ENCODE measurements at places on chromosomes 11 and 22. TPM values are rescaled to one million over a fixed set of nuclear protein-coding genes. Genes with fewer than 3 reads are reported as not detected.
A peak's percentile ranks its signal among the peaks of the same experiment; 100 is the strongest.

SERPIND1 gene
- polyA plus RNA-seq = not detected

DNA sequence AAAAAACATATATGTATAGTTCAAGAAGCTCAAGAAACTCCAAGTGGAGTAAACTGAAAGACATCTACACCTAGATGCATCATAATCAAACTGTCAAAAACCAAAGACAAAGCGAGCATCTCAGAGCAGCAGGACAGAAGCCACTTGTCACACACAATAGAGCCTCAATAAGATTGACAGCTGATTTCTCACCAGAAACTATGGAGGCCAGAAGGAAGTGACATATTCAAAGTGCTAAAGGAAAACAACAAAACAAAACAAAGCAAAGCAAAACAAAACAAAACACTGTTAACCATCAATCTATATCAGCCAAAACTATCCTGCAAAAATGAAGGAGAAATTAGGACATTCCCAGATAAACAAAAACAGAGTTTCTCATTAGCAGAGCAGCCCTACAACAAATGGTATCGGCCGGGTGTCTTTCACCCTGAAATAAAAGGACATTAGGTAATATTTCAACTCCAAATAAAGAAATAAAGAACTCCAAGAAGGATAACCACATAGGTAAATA lies 65.8 kb upstream of the SEPTIN5 start:
- peaks cover 5% of the 10 kb centered on the region for H3K36me3 ChIP-seq
- peaks cover 5% of the 10 kb centered on the region for H3K4me1 ChIP-seq
- no peak overlapping the region for H3K27ac ChIP-seq
- H3K27me3 ChIP-seq = no peaks in the 10 kb centered on the region
- no peak overlapping the region for H3K4me3 ChIP-seq
- peak; percentile 49 for DNase-seq

DNA sequence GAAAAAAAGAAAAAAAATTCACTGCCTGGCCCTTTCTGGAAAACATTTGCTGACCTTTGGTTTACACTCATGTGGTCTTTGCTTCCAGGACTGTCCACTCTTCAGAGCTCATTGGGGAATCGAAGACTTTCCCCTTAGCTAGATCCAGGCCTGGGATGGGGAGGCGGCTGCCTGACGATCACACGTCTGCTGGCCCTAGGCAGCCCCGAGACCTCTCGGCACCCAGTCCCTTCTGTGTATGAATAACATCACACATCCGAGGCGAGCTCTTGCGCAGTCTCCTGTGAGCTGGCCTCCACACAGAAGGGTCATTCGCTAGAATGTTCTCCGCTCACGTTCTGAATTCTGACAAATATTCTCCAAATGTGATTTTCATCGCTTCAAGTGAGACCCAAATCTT lies 25.7 kb upstream of the GAL start:
- no peaks in the 10 kb centered on the region for H3K27me3 ChIP-seq
- DNase-seq = no peak
- H3K4me3 ChIP-seq = no peak overlapping the region
- H3K27ac ChIP-seq = no peak overlapping the region
- no peaks in the 10 kb centered on the region for H3K4me1 ChIP-seq

SUSD2 gene
- polyA plus RNA-seq = 0.74 TPM

OR5B21 gene
- not detected for polyA plus RNA-seq

GRCh38 chr11:62472063-62472884 lies 53.4 kb downstream of the SCGB1A1 start:
- H3K36me3 ChIP-seq = no peaks in the 10 kb centered on the region
- H3K4me3 ChIP-seq = no peak overlapping the region
- H3K27ac ChIP-seq = no peak overlapping the region

DNA sequence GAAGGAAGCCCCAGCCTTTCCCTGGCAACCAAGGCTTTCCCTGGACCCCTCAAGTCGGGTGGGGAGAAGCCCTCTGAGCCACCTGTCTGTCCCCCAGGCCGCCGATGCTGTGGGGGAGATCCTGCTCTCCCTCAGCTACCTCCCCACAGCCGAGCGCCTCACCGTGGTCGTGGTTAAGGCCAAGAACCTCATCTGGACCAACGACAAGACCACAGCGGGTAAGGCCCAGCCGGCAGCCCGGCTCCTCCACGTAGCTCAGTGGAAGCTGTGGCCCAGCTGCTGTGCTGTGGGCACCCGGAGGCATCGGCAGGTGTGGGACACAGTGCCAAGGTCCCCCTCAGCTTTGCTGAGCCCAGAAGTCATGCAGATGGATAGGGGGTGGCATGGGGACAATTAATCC lies 12.2 kb upstream of the RHOD start:
- no peak overlapping the region for H3K27ac ChIP-seq
- H3K4me1 ChIP-seq = no peaks in the 10 kb centered on the region
- no peaks in the 10 kb centered on the region for H3K36me3 ChIP-seq
- DNase-seq = no peak
- H3K27me3 ChIP-seq = no peaks in the 10 kb centered on the region

- H3K27me3 ChIP-seq = no peaks in the 10 kb centered on the region
- DNase-seq = no peak
- no peak overlapping the region for H3K4me3 ChIP-seq
- H3K4me1 ChIP-seq = no peaks in the 10 kb centered on the region
- no peak overlapping the region for H3K27ac ChIP-seq
These were observed 105.1 kb downstream of the FANCF start for GRCh38 chr11:22520521-22520920.

SEPTIN3 gene
- 19.4 TPM for polyA plus RNA-seq

DNA sequence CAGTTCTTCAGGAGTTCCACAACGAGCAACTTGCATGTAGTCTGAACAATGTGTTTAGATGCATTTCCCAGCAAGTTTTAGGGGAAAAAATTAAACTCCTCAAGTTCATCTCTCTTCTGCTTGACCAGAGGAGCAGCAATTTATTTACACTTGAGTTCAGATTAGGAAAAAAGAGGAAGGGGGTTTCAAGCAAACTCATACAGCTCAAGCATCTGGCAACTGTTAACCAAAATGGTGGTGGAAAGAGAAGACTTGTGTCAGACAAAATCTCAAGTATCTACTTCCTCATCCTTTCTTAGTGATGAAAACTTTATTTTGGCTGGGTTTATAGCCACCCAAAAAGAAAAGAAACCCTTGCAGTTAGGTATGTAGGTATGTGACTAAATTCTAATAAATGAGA lies 29.1 kb upstream of the PICALM start:
- no peaks in the 10 kb centered on the region for H3K36me3 ChIP-seq
- H3K4me1 ChIP-seq = no peaks in the 10 kb centered on the region
- no peak overlapping the region for H3K4me3 ChIP-seq
- DNase-seq = no peak
- no peaks in the 10 kb centered on the region for H3K27me3 ChIP-seq

MOV10L1 gene
- polyA plus RNA-seq = 1.8 TPM

FAM181B gene
- 0.36 TPM for polyA plus RNA-seq

GAL3ST3 gene
- polyA plus RNA-seq = 12.7 TPM

- H3K4me1 ChIP-seq = peaks cover 21% of the 10 kb centered on the region
- H3K27ac ChIP-seq = no peak overlapping the region
- peaks cover 28% of the 10 kb centered on the region for H3K27me3 ChIP-seq
- H3K4me3 ChIP-seq = peak overlapping the region; percentile 53
- no peak for DNase-seq
- H3K36me3 ChIP-seq = no peaks in the 10 kb centered on the region
These were observed 715 bp upstream of the PRR5 start for GRCh38 chr22:44701187-44701790.

ACRV1 gene
- 0.65 TPM for polyA plus RNA-seq

APOC3 gene
- not detected for polyA plus RNA-seq

GRCh38 chr11:12800032-12800671 lies 125.9 kb downstream of the TEAD1 start:
- peaks cover 57% of the 10 kb centered on the region for H3K4me1 ChIP-seq
- H3K27me3 ChIP-seq = no peaks in the 10 kb centered on the region
- H3K27ac ChIP-seq = peak overlapping the region; percentile 84
- peak; percentile 46 for DNase-seq
- H3K36me3 ChIP-seq = no peaks in the 10 kb centered on the region

GRCh38 chr11:44190883-44191230 lies 95.4 kb downstream of the EXT2 start:
- H3K36me3 ChIP-seq = 0 out of 2 replicates have a peak, but pooled peaks cover 4% of the 10 kb centered on the region
- H3K4me1 ChIP-seq = peaks cover 18% of the 10 kb centered on the region
- peak; percentile 70 for DNase-seq
- H3K27me3 ChIP-seq = no peaks in the 10 kb centered on the region
- H3K27ac ChIP-seq = 0 out of 2 replicates have a peak overlapping the region, but pooled peaks have one; percentile 16

DNA sequence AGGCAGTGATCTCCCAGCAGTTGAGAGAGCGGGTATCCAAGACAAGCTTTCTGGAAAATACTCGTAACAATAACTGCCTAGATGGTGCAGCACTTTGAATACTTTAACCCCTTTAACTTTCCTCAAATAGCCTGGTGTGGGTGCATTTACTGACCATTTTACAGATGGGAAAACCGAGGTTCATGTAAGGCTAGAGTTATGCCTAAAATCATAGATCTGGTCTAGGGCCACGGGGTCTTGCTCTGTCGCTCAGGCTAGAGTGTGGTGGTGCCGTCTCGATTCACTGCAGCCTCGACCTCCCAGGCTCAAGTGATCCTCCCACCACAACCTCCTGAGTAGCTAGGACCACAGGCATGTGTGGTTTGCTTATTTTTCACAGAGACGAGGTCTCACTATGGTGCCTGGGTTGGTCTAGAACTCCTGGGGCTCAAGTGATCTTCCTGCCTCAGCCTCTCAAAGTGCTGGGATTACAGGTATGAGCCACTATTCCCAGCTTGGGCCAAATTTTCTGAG lies 269.2 kb upstream of the SYN3 start:
- no peaks in the 10 kb centered on the region for H3K36me3 ChIP-seq
- no peak overlapping the region for H3K27ac ChIP-seq
- no peaks in the 10 kb centered on the region for H3K27me3 ChIP-seq
- H3K4me1 ChIP-seq = 0 out of 2 replicates have a peak, but pooled peaks cover 3% of the 10 kb centered on the region
- no peak for DNase-seq
- H3K4me3 ChIP-seq = no peak overlapping the region

DNA sequence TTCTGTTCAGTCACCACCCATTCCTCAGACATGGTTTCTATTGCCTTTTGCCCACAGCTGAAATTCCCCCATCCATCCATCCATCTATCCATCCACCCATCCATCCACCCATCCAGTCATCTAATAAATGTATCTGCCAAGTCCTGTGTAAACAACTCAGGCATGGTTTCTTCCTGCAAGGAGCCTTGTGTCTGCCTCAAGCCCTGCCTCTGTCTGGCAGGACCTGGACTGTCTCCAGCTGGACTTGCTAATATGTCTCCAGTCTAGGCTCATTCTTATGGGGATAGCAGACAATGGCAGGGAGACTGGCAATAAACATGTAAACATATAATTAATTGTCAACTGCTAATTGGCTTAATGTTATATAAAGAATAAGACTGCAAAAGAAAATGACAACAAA lies 64.7 kb upstream of the AMPD3 start:
- H3K36me3 ChIP-seq = peaks cover 8% of the 10 kb centered on the region
- no peak overlapping the region for H3K27ac ChIP-seq
- no peak for DNase-seq
- H3K4me3 ChIP-seq = no peak overlapping the region

CLTCL1 gene
- polyA plus RNA-seq = 5.4 TPM

DNA sequence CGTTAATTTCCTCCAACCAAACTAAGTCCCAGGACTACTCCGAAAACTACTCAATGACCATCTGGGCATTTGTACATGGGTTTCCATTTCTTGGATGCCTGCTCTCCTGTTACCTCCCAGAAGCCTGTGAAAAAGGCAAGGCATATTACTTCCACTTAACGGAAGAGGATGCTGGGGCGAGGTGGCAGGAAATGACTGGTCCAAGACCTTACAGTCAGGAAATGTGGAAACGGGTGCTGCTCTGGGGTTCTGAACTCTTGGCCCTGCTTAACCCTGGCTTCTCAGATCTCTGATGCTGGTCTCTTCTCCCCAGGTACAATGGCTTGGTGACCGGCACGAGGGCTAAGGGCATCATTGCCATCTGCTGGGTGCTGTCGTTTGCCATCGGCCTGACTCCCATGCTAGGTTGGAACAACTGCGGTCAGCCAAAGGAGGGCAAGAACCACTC lies 12.9 kb downstream of the ADORA2A start:
- no peak overlapping the region for H3K27ac ChIP-seq
- no peaks in the 10 kb centered on the region for H3K4me1 ChIP-seq
- no peak overlapping the region for H3K4me3 ChIP-seq
- H3K36me3 ChIP-seq = no peaks in the 10 kb centered on the region

DNA sequence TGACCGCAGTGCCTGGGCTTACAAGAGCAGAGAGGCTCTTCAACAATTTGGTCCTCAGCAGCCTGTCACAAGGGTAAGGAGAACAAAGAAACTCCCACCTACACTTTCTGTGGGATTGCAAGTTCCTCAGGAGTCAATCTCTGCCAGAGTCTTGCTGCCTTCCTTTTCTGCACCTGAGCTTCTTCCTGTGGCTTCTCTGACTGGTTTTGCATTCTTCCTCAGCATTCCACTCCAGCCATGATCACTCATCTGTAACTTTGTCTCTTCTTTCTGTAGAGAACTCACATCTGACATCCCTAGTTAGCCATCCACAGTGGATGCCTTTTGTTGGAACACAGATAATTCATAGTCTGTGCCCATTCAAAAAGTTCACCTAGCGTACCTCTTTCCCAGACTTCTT lies 14.2 kb upstream of the OR6A2 start:
- no peak overlapping the region for H3K4me3 ChIP-seq
- H3K36me3 ChIP-seq = no peaks in the 10 kb centered on the region
- H3K27me3 ChIP-seq = no peaks in the 10 kb centered on the region
- DNase-seq = peak; percentile 3
- no peak overlapping the region for H3K27ac ChIP-seq

DNA sequence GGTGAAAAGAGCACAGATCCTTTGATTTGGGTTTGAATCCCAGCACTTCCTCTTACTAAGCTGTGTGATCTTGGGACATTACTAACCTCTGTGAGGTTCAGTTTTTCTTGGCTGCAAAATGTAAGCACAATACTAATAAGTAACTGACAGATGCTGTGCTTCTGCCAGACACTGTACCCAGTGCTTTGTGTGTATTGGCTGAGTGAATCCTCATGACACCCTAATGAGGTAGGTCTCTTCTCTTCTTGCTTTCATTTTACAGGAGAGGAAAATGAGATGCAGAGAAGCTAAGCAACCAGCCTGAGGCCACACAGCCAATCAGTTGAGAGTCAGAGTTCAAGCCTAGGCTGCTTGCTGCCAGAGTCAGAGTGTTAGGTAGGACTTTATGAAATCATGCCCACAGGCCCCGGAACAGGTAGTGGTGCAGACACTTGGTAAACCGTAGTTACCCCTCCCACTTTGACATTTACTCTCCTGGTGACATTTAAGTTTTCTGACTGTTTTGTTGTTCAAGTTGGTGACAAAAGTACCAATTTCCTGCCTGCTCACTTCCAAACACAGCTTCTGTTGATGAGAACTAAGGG lies 21.2 kb downstream of the PTPRJ start:
- DNase-seq = no peak
- peak overlapping the region; percentile 59 for H3K27ac ChIP-seq
- no peaks in the 10 kb centered on the region for H3K36me3 ChIP-seq

DNA sequence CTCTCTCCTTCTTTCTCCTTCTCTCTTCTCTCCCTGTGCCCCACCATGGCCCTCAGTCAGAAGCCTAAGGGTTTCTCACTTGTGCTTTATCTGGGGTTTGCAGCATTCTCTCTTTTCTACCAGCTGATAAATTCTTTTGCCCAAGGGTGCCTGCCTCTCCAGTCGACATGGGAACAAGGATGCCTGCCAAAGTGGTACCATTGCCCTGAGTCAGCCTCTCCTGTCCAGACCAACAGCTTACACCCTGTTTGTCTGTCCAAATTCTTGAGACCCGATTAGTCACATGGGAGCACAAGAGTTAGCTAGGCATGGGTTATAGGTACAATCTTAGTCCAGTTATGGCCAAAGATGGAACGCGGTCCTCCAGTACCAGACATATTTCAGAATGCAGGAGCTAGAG lies 242.7 kb downstream of the LARGE1 start:
- no peak for DNase-seq
- H3K36me3 ChIP-seq = no peaks in the 10 kb centered on the region
- no peak overlapping the region for H3K27ac ChIP-seq
- no peaks in the 10 kb centered on the region for H3K27me3 ChIP-seq
- no peak overlapping the region for H3K4me3 ChIP-seq
- H3K4me1 ChIP-seq = peaks cover 21% of the 10 kb centered on the region

TRIM48 gene
- not detected for polyA plus RNA-seq

Measured in GM23338 (cell line).